ENCODE measurements at places on chromosomes 16 and 17. TPM values are rescaled to one million over a fixed set of nuclear protein-coding genes. Genes with fewer than 3 reads are reported as not detected.

GRCh38 chr17:81807210-81807719 is 3.3 kb downstream of the GCGR start:
- no peak for DNase-seq

- no peak for DNase-seq
Measured at GRCh38 chr16:10820546-10820945, 2.0 kb upstream of the TVP23A start.

DNA sequence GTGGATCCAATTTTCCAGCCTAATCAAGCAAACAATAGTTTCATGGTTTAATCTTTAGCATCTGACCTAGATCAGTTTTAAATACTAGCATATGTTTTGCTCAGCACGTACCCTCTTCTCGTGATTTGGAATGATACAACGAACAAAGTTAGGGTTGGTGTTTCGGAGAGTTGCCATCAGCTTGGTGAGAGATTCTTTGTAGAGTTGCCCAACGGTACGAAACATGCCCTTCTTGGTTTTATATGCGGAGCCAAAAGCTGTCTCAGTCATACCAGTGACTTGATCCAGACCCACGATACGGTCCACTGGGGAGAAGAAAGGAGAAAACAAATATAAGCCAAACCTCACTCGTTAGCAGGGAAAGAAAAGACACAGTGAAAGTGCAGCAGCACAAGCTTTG is 85.3 kb downstream of the NDEL1 start:
- DNase-seq: no peak

DNA sequence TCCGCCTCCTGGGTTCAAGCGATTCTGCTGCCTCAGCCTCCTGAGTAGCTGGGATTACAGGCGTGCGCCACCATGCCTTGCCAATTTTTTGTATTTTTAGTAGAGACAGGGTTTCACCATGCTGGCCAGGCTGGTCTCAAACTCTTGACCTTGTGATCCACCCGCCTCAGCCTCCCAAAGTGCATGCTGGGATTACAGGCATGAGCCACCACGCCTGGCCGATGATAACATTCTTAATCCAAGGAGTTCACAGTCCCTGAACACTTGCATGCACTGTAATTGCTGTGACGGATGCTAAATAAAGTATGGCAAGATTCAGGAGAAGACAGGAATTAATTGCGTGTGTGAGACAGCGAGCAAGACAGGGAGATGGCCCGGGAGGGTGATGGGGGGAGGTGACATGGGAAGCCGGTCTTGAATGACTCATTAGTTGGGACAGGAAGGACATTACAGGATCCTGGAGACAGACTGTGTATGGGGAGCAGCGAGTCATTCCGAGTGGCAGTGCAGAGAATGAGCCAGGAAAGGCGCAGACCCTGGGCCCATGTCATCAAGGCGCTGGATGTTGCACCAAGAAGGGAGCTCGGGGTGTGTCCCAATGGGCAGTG is 6.7 kb downstream of the ABCA3 start:
- no peak for DNase-seq

DNA sequence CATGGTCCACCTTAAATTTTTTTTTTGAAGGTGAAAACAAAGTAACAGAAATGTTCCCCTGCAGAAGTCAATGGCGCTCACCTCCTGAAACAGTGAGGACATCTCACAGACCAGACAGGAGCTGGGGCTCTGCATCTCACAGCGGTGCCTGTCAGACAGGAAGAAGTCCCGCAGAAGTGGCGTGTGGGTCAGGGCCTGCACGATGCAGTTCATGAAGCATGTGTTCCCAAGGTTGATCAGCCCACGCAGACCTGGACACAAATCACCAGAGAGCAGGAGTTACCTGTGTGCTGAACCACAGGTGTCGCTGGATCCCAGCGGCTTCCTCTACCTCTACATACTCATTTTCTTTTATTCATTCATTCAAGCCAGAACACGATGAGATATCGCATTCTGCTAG is 24.9 kb downstream of the USP22 start:
- DNase-seq: no peak

- DNase-seq: no peak
Measured at GRCh38 chr17:76670020-76670717, 26.6 kb upstream of the ST6GALNAC1 start.

DNA sequence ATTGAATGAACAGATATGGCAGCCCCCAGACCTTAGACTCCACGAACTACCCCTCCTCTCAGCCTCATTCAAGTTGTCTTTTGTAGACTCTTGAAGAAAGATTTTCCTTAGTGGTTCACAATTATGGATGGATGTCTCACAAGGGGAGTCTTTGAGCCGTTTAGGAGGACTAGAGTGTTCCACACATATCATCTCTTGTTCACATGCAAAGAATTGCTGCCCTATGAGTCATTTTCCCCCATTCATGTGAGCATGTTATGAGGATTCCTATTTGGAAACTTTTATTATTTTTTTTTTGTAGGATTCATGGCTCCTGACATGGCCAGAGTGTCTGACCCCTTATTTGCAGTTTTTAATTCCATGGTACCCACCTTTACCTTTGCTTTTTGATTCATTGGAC is 237.1 kb downstream of the SHISA9 start:
- DNase-seq: no peak

DNA sequence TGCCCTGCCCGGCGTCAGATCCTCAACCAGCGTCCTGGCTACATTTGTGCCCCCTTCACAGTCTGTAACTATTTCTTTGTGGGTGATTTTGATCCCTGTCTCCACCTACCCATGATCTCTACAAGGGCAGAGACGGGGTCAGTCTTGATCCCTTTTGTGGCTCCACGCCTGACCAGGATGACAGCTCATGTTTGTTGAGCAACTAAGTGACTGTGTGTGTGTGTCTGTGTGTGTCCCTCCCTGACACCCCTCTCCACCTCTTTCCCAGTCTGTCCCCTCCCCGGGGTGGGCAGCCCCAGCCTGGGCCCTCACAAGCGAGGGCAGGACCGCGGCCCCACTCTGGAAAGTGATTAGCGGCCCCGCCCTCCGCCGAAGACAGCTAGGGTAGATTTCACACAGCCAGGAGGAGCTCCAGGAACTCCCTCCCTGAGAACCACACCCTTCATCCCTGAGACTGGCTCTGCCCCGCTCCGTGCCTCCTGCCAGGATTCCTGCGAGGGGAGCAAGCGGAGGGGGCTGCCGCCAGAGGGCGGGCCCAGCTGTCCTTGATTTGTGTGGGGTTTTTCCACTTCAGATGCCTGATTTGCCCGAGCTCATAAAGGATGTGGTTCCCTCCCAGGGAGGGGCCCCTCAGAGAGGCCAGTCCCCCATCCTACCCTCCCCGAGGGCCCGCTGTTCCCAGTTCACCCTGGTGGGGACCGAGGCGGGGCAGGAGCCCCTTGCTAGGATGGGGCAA is 5.3 kb upstream of the HS3ST6 start:
- DNase-seq: no peak

DNA sequence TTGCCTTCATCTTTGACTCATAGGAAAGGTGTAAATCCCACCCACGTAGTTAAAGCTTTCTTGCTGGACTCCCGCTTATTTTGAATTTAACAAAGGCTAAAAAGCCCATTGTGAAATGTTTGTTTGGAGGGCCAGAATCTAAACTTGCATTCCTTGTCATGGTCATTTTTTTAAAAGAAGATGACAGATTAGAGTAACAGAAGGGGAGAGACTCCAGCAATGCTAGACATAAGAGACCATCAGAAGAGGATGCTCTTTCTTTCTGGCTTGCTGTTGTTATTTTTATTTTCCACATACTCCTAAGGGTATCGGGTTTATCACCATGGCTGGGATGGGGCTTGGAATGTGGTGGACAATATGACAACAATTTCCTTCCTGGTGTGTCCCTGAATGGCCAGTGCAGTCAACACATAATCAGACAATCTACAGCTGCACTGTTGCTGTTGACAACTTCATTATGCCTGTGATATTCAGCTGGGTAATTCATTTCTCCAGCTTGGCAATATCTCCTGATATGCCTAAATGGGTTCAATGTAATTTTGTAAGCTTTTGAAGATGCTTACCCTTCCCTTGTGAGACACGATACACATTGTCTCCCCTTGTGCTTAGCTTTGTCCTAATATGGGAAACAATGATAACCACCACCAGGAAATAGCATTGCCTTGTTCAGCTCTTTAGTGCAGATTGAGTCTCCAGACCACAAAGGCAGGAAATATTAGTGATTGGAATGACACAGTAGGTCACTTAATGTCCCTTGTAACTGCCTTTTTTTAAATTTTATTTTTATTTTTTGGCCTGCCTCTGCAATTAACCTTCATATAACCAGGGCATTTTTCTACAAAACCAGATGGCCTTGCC is 164.3 kb downstream of the ANKFN1 start:
- DNase-seq: no peak

GRCh38 chr16:8952281-8952751 is 11.4 kb downstream of the USP7 start:
- no peak for DNase-seq

DNA sequence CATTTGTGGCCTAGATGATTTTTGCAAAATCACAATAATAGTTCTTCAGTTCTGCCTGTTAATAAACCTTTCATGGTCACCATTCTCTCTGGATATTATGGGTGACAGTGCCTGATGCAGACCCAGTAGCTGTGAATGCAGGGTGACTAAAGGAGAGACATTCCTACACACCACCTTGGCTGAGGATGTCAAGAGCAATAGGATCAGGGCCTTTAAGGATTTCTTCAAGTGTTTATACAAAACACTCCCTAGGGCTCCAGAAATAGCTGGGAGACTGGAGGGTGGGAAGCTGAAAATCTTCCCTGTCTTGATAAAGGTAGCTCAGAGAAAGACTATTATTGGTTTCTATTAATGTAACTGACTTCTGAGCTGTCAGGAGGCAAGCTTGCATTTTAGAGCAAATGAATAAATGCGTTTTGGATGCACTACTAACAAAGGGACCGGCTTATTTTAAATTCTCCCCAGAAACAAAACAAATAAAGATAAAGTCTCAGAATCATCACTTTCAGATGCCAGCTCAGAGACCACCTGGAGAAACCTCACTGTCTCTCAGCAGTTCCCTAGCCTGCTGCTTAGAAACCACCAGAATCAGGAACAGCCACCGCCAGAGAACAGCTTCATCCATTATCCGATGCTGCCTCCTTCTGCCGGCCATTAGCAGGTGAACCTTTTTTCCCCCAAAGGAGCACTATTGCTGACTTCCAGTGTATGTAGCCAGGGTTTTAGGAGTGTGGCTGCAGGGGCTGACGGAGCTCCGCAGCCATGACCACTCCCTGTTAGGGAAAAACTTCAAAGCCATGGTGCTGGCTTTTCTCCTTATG is 171.4 kb upstream of the DYNLRB2 start:
- DNase-seq: peak; percentile 15

DNA sequence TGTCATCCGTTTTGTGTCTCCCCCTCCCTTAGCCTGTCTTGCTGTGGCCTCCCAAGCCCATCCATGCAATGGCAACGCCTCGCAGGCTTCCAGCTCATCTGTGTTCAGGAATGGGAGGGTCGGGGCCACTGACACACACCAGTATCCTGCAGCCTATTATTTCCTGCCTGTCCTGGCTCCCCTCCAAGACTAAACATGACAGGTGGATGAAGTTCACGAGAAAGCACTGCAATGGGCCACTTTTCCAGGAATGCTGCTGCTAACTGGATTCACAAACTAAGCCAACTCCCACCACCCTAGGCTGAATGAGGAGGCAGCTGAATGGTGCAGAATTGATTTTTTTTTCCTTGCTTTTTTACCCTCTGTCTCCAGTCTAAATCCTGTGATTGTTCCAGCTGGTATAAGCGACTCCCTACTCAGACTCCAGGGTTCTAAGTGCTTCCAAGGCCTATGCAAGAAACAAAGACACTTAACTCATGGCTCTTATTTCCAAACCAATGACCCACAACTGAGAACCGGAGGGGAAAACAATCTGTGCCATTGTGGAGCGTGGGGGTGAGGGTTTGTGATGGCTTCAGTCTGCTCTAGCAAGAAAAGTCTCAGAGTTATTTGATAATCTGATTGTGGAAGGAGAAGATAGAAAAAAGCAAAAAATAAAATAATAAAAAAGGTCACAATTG is 23.3 kb downstream of the TMEM100 start:
- no peak for DNase-seq

DNA sequence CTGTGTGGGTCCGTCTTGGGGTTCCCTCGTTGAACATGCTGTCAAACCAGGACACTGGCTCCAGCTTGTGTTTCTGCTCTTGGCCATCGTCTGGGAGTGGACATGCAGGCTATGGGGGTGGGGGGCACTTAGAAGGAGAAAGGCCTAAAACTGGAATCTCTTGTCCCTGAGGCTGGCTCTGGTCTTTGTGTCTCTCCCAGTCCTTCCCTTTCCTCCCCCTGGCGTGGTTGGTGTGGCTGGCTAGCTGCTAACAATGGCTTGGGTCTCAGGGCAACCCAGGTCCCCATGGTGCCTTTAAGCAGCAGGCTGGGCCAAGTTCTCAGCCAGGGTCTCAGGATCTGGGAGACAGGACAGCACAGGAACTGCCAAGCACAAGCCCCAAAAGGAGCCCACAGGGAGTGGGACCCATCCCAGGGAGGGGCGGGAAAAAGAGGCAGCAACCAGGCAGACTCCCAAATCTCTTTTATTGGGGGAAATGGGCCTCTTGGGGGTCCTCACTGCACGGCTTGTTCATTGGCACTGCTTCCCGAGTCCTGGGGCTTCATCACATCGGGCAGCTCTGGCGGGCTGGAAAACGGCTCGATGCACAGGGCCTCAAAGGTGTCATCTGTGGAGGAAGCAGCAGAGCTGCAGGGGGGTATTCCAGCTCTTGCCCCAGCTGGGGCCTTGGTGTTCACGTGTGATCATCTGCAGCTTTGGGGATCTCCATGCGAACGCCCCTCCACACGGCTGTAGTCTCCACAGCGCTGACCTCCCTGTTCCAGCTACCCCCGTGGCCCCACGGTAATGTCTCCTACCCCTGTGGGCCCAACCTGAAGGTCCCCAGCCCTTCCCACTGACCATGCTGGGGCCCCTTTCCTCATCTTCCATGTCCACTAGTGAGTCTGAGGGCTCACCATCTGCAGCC is 5.3 kb downstream of the ELOB start:
- no peak for DNase-seq

DNA sequence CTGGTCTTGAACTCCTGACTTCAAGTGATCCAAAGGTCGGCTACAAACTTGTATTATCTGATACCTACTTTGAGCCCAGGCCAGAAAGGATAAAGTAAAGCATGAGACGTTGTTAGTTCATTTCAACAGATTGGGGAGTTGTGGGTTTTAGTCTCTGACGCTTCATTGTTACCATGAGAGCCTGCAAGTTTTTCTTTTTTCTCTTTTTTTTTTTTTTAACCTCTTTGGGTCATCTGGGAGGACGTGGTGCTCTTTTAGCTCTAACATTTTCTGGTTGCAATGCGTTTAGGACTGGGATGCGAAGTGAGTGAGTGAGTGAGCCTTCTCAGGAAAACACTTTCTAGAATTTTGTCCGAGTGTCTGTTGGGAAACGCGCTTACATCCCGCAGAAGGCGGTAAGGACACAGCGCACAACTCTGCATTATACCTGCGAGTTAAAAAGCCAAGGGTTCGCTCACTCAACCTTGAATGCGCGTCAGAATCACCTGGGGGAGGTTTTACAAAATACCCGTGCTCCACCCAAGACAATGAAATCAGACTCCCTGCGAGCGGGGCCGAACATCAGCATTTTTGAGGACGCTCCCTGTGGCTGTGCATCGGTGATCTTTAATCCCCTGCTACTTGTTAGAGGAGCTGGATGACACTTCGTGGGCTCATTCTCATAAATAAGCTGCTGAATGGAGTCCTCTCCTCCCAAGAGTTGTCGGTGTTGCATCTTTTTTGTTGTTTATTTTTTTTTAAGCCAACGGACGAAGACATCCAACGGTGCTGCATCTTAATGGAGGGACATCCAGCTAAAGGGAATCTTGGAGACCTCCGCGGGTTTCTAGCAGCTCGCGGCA is 629 bp upstream of the RNF135 start:
- DNase-seq: no peak

Gene KIF2B
- not detected for total RNA-seq

Gene RDM1
- total RNA-seq: 4.8 TPM

Gene INCA1
- total RNA-seq: 2.8 TPM

Gene ABCA8
- total RNA-seq: 0.44 TPM
